Retina (tissue), 1 donor: ENCODE measurements at places on chromosomes 1 and 21.

DNA sequence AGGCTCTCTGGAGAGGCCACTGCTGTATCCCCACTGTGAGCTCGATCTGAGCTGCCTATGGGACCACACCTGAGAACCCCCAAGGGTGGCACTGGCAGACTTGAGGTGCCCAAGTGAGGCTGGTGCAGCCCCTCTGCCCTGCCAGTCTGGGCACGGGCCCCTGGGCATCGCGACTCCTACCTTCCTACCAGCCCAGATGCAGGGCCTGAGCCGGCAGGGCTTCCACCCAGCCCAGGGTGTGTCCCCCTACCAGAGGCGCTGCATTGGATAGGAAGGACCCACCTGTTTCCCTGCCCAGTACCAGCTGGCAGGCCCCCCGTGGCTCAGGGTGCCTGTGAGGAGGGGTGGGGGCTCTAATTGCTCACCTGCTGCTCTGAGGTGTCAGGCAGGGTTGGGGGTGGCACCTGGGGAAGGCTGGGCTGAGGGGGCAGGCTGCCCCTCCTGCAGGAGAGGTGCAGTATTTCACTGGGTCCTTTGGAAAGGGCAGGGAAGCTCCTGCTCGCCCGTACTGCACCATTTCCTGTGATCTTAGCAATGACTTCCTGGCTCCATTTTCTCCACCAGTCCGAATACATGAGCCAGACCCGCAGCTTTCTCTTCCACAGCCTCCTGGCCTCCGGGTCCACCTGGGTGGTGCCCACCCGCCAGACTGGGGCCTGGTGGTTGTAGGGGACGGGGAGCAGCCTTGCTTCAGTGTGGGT, 11.8 kb downstream of the TP73 start:
- DNase-seq: no peak

DNA sequence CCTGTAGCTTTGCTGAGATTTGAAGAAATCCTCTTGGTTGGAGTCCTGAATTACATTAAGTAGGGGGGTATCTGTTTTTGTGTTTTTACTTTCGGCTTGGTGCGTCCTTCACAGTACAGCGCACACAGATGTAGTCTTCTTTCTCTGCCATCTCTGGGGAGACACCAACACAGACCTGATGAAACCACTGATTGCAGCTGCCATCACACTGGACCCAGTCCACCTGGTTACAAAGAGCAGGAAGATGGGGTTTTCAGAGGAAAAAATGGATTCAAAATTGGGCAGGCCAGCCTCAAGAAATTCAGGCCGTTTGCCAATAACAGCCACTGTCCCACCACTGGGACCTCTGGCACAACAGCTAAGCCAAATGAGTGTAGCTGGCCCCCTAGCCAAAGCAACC, 18.7 kb upstream of the SYT2 start:
- DNase-seq: no peak

DNA sequence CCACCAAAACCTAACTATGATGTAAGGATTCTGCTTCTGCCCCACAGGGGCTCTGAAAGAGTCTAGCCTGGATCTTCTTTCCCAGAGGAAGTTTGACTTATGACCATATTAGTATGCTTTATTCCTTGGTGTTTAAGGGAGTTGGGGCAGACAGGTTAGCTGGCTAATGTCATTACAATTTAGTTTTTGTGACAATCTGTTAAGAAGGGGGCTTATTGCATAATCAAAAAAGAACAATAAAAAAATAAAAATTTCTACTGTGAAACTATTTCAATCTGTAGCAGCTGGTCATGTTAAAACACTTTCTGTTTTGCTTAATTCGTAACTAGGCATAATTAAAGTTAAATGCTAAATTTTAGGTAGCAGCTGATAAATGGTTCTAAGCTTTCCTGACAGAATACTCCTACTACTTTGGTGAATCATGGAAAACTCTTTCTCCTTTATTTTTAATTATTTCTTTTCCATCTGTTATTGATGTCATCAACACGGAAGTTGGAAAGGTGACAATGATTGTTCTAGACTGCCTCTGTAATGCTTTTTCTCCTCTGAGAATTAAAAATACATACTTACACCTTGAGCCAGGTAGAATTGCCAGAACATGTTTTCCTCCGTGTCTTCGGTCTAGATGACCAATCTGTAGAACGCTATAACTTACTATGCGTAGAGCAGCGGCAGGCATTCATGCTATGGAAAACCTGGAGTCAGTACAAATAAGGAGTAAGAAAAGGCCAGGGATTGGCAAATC, 18.6 kb downstream of the DYRK3 start:
- no peak for DNase-seq

DNA sequence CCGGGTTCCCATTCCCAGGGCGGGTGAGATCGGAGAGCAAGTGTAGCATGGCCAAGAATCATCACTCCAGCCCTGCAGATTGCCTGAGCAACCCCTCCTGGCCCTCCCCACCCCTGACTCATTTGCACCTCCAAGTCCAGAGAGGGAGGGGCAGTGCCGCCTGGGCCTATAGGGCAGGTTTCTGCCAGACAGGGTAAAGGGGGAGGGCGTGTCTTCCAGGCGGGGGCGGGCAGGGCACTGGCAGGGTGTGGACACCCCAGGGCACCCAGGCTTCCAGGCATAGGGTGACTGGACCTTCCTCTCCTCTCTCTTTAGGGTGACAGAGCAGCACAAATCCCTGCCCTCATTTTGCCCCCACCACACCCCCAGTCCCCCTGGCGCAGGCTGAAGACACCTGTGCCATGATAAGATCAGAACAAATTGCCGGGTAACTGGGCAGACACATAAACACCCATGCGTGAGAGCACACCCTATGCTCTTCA, 3.2 kb upstream of the CRYBG2 start:
- no peak for DNase-seq

DNA sequence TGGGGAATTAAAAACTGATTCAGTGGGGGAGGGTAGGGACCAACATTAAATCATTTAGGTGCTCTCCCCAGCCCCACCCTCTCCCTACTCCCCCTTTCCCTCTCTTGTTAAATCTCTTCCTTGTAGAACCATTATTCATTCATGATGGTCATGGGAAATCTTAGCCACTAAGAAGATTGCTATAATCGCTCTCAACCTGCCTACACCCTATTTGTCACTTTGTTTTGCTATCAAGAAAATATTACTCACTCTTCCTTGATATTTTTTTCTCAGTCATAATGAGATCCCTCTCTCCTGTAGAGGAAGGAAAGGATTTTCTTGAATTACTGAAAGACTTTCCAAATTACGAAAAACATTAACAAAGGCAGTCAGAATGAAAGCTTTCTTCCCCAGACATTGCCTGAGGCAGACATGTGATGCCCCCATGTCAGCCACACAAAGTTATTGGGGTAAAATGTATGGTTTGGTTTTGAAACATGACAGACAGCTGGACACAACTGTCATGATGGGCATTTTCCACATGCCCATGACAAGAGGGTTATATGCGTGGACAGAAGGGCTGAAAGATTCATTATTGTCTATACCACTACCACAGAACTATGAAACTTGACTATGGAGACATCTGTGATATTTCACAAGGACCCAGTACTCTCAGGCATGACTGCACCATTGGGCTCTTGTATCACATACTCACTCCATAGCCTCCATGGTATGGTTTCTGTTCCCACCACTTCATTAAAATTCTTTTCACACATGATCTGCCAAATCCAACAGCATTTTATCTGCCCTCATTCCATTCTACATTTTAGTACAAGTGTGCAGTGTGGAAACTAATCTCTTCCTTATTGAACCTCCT, 420.1 kb downstream of the DISC1 start:
- no peak for DNase-seq

DNA sequence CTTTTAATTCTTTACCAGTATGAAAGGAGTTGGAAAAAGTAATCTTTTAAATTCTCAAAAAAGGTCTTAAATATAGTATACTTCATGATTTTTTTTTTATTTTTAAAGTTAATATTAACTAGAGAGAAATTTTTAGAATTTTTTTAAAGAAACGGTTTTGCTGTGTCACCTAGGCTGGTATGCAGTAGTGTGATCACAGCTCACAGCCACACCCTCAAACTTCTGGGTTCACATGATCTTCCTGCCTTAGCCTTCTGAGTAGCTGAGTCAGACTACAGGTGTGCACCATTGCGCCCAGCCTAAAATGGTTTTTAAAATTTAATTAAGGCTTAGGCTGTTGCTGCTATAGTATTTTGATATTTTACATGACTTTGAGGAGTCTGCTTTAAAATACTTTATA, 52.4 kb downstream of the TLCD4 start:
- DNase-seq: no peak

DNA sequence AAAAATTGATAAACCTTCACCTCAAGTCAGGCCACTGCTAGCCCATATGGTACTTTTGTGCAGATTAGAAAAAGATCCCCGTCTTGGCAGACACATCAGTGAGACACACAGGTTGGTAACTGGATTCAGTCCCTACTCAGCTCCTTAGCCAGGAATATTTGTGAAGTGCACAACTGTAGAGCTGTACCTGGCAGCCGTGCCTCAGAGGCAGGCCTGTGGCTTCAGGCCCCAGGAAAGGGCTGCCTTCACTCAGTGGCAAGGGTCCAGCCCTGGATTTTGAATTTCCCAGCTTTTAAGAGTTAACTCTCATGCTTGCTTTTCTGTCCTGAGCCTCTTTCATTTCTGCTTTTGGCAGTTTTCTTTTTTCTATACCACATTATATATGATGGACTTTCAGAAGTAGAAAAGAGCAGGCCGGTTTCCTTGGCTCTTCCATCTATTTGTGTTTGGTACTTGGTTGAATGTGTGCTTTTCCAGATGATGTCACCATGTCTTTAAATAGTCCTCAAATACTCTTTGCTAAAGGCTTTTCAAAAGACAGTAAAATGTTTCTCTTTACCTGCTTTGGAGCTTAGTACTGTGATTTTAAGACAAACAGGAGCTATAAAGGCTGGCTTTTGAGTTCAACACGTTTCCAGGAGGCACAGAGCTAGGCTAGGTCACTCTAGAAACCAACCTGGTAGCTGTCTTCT, 186.6 kb downstream of the AK5 start:
- DNase-seq: no peak

DNA sequence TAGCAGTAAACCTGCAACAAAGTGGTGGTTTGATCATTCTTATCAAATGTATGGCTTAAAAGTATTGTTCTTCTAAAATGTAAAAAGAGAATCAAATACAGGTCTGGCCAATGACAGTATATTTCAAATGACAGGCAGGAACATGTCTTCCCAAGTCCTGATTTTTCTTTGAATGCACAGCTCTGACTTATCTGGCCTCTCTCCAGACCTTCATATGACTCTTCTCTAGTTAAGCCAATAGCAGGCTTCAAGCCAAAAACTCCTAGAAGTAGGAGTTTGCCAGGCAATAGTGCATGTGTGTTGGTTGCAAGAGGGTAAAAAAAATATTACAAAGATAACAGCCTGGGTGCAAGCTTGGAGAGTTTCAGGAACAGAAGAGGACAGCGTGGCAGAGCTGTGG, 345.5 kb downstream of the SMYD3 start:
- no peak for DNase-seq

DNA sequence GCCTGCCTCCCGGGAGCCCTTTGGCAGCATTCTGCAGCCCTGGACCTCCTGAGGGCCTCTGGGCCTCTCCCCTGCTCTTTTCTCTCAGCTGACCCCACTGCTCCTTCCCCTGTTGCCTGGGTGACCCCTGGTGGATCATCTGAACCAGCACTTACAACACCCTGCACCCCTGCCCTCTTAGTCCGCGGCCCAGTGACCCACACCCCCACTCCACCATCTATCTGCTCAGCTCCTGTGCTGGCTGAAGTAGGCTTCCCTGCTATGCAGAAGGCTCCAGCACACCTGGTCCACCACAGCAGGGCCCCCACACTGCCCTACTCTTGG, 74.0 kb downstream of the DMRTA2 start:
- DNase-seq: no peak

- DNase-seq: no peak
These were observed 12.4 kb upstream of the FCGR2A start for GRCh38 chr1:161492827-161493226.

- peak; percentile 6 for DNase-seq
These were observed 178.0 kb downstream of the RYR2 start for GRCh38 chr1:237219751-237220642.

GRCh38 chr1:174243451-174244000, 84.2 kb downstream of the RABGAP1L start:
- DNase-seq: no peak

DNA sequence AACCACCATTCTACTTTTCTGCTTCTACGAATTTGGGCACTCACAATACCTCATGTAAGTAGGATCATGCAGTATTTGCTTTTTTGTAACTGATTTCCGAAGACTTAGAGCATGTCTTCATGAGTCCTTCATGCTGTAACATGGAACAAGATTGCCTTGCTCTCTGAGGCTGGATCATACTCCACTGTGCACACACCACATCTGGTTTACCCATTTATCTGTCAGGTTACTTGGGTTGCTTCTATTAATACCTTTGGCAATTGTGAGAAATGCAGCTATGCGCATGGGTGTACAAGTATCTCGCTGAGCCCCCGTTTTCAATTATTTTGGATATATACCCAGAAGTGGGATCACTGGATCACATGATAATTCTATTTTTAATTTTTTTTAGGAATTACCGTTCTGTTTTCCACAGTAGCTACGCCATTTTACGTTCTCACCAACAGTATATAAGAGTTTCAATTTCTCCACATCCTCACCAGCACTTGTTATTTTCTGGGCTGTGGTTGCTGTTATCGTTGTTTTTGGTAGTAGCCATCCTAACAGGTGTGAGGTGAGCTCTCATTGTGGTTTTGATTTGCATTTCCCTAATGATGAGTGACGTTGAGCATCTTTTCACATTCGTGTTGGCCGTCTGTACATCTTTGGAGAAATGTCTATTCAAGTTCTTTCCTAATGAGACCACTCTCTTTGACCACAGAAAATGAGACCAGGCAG, 10.7 kb upstream of the SLC2A5 start:
- no peak for DNase-seq

GRCh38 chr1:20402585-20403422, 83.2 kb downstream of the CAMK2N1 start:
- no peak for DNase-seq

- no peak for DNase-seq
These were observed 871 bp downstream of the TUFT1 start for GRCh38 chr1:151540982-151541377.

DNA sequence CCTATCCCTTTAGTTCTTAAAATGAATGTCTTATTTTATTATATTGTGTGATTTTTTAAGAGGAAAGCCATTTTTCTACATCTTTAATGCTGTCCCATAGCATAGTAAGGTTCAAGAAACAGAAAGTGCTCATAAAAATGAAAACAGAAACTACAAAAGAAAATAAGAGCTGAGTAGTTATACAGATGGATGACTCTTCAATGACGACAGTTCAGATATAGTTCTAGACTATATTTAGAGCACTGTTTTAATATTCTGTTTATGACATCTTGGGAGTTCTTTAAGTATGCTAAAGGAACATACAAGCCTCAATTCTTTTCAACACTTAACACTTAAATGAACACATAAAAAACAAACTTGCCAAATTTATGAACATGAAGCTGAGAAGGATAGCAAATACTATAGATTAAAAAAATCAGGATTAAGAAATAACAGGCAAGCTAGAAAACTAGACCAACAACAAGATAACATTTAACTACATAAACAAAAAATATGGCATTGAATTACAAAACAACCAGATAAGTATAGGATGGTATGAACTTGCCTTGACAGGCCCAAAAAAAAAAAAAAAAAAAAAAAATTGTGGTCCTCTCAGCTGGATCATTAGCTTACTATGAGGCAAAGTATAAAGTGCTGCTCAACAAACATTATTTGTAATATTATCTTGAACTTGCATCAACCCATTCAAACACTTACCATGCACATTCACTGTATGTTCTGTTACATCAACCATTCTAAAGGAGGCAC, 87.9 kb downstream of the ZZZ3 start:
- no peak for DNase-seq
